ENCODE measurements at places on chromosomes 16 and 17. TPM values are rescaled to one million over a fixed set of nuclear protein-coding genes. Genes with fewer than 3 reads are reported as not detected.

Gene CTF1
- 18.8 TPM for total RNA-seq

Gene TP53TG3F
- total RNA-seq: not detected

Gene WDR59
- total RNA-seq: 18.1 TPM

Gene KIF2B
- not detected for total RNA-seq

Gene CES3
- 0.42 TPM for total RNA-seq

Gene HBQ1
- total RNA-seq: not detected

Gene CSH1
- total RNA-seq: not detected

Gene SCARF1
- 19.8 TPM for total RNA-seq

Gene TLCD2
- total RNA-seq: 4.8 TPM

Gene HEATR9
- total RNA-seq: not detected

Gene AXIN2
- total RNA-seq: 17.2 TPM

Gene ZNF23
- total RNA-seq: 11.2 TPM

Gene ENPP7
- not detected for total RNA-seq

Gene MYH3
- total RNA-seq: 2.4 TPM

Gene ZNF597
- total RNA-seq: 1.9 TPM

Gene ZFHX3
- 25.7 TPM for total RNA-seq

Gene OR1A1
- total RNA-seq: not detected

Gene PRSS53
- total RNA-seq: 1.3 TPM

Gene KRTAP17-1
- not detected for total RNA-seq

Gene GOSR2
- 37.7 TPM for total RNA-seq

Gene PRSS27
- 1.7 TPM for total RNA-seq

Gene ERCC4
- 8.7 TPM for total RNA-seq

Gene ZNF18
- 10.8 TPM for total RNA-seq

Gene PPM1E
- total RNA-seq: 0.83 TPM

Gene PMP22
- total RNA-seq: 253 TPM

Gene SPATA22
- total RNA-seq: not detected

Gene CDRT15
- total RNA-seq: not detected

Gene OR3A3
- not detected for total RNA-seq

Gene DBF4B
- 3.7 TPM for total RNA-seq

Gene JUP
- total RNA-seq: 51.5 TPM

All from esophagus muscularis mucosa (tissue), 4 donors.